NCI-H526 (cell line): ENCODE measurements at places on chromosomes 3 and 15.

GRCh38 chr15:64877435-64877834, 34.3 kb upstream of the ANKDD1A start:
- DNase-seq, result no peak

DNA sequence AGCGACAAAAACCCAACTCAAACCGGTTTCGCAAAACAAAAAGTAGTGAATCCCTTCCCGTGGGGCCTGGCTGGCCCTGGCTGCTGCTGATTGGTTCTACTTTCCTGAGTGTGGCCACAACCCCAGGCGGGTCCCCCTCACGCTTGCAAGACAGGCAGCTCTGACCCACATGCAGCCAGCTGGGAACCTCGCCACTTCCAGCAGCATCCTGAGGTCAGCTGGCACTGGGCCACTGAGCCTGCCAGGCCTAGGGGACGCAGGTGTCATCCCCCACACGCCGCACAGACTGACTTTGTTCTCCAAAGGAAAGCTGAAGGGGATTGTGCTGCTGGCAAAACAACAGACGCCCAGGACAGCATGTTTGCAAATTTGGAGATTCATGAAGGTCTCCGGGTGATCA, 111.1 kb downstream of the TPRA1 start:
- no peak for DNase-seq

- DNase-seq, result no peak
Measured at GRCh38 chr15:42032376-42033213, 11.8 kb upstream of the PLA2G4E start.

GRCh38 chr3:35965908-35966307, 326.6 kb downstream of the ARPP21 start:
- DNase-seq, result peak; percentile 34

DNA sequence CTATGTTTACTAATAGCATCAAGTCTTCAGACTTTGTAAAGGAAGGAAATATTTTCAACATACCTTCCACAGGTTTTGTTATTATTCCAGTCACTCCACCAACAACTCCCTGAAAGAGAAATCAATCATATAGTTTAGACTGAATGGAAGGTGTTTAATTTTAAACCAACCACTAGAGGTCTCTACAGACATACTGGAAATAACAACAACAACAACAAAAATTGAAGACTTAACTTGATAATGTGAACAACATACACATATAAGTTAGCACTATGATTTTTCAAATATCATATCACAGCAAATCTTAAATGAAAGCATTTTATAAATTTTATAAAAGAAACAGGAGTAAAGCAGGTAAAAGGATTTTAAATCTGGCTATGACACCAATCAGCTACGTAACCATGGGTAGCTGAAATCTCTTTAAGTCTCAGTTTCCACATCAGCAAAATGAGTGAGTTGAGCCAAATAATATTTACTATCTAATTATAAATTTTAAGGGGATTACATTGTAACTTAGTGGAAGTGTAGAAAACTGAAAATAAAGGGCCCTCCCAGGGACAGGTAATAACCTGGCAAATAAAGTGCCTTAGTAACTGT, 188.2 kb downstream of the VPS13C start:
- peak; percentile 36 for DNase-seq
